ENCODE measurements at places on chromosomes 4 and X.

GRCh38 chrX:74251006-74251930 is 52.7 kb upstream of the ZCCHC13 start:
- DNase-seq = no peak

DNA sequence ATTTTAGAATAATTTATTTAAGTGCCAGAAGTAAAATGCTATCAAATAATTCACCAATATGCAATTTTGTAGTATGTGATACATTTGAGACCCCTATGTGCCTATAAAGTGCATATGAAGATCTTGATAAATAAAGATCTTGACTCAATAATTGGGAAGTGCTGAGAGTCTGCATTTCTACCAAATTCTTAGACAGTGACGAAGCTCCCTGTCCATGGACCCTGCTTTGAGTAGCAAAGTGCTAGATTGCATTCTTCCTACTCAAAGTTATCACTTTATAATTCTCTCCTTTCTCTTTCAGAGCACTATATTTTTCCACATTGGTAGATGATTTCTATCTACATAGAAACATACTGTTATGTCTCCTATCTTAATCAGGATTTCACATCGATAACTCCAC is 1393.9 kb downstream of the ARAP2 start:
- no peak for DNase-seq

DNA sequence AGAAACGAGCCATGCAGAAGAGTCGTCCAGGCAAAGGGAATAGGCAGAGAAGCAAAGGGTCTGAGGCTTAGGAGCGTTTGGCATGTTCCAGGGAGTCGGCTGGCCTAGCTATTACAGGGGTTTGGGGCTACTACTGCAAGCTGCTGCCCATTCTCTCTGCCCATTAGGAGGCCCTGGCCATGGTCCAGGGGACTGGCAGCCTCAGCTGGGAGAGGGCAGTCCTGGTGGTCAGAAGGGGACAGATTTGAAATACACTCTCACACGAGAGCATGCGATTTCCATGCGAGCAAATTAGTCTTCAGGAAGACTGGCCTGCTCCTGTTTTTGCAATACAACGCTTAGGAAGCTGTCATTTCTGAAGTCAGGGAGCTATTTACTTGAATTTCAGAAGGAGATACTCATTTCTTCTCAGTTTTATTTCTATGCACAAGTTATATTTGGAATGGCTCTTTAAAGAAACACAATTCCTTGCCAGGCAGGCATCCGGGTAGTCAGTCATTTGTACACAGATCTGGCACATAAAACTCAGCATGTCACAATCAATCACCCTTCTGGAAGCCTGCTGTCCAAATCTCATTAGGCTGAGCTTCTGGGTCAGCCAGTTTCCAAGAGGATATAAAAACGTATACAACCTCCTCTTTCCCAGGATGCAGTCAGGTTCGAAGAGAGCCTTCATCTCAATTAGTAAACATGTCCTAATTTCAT is 27.0 kb downstream of the PROM1 start:
- DNase-seq = peak; percentile 54

DNA sequence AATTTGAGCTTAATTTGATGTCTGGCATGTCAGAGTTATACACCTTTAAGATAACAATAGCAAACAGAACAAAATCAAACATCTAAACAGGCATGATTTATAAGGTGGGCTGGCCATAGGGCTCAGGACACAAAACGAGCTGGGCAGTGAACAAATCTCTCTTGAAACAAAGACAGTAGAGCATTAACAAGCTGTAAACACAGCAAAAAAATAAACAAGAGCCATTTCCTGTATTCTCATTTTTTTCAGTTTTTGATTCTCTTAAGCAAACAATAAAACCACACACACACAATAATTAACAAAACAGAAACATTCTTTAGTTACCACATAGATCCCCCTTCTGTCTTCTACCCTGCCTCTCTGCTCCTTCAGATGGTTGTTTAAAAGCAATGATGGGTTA is 68.3 kb upstream of the TMEM150C start:
- DNase-seq = no peak

- DNase-seq = peak; percentile 20
These were observed 1.0 kb downstream of the RASGEF1B start for GRCh38 chr4:81470456-81471297.

DNA sequence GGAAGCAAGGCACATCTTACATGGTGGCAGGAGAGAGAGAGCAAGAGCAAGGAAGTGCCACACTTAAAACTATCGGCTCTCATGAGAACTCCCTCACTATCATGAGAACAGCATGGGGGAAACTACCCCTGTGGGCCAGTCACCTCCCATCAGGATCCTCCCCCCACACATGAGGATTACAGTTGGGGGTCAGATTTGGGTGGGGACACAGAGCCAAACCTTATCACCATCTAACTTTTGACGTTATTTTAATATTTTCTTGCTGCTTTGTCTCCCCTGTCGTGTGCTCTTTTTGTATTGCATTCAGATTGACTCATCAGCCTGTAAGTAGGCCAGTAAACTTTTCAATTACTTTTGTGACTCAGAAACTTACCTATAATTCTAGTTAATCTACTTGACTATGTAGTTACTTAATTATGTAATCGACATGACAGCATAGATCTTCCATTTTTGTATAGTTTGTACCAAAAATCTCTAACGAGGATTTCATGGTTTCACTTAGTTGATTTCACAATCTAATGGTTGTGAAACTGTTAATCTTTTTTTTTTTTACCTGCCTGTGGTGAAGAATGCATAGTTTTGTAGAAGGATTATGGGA is 18.3 kb downstream of the STIM2 start:
- DNase-seq = no peak
